ENCODE measurements at places on chromosomes 16 and 17.

DNA sequence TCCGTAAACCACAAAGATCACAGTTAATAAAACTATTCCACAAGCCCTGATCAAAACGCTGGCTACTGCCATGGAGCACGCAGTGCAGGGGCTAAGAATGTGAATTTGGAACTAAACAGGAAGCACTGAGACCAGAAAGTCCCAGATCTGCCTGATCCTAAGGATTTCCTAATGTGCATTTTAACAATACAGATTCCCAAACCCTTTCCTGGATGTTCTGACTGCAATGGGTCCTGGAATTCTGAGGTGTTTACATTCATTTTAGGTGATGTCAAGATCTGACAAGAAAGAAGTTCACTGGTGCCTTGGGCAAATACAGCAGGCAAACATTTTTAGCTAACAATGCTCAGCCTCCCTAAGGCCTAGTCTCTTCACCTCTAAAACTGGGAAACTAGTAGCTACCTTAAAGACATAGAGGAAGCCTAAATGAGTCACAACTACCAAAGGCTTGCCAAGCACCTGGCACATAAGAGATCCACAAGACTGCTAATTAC is 10.3 kb downstream of the NSMCE1 start:
- peak; percentile 29 for DNase-seq

DNA sequence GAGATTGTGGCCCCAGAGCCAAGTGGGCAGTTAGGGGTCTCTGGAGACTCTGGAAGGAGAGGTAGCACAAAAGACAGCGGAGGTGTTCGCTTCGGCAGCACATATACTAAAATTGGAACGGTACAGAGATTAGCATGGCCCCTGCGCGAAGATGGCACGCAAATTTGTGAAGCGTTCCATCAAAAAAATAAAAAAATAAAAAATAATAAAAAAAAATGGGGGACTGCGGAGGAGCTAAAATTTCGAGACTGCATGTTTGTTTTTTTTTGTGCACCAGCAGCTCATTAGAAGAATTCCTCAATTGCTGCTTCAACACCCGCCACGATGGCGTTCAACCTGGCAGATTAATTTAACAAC is 39.1 kb downstream of the IGF2BP1 start:
- no peak for DNase-seq

GRCh38 chr17:70067134-70067533 is 7.9 kb upstream of the KCNJ16 start:
- DNase-seq, result no peak

DNA sequence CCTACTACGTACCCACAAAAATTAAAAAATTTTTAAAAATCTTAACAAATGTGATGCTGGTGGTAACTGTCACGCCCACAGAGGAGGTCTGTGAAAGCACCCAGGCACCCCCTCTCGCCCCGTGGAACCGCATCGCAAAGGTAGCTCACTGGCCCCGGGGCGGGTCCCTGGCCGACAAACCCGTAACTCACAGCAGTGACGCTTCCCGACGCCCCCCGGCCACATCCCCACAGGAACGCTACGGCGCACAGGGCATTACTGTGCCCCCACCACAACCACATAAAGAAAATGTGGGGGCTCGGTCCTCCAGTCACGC is 366 bp downstream of the ANKS3 start:
- DNase-seq, result peak; percentile 40

GRCh38 chr17:2792366-2793169 is 3.7 kb upstream of the RAP1GAP2 start:
- peak; percentile 34 for DNase-seq

DNA sequence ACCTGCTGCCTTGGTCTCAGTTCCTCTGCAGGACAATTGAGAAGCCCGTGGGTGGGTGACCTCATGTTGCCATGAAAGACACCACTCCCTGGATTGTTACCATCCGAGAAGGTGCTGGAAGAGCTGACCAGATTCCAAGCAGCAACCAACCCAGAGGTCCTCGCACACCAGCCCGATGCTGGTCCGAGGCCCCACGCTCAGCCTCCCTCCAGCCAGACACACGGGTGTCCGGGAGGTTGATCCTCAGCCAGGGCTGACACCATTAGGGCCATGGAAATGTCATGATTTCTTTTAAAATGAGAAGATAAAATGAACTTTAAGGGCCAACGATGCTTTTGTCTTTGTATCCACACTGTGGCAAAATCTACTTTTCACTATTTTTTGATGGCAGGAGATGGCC is 242.3 kb downstream of the RBFOX3 start:
- DNase-seq, result no peak

GRCh38 chr16:1223355-1224214 is 1.5 kb downstream of the TPSG1 start:
- DNase-seq, result no peak

DNA sequence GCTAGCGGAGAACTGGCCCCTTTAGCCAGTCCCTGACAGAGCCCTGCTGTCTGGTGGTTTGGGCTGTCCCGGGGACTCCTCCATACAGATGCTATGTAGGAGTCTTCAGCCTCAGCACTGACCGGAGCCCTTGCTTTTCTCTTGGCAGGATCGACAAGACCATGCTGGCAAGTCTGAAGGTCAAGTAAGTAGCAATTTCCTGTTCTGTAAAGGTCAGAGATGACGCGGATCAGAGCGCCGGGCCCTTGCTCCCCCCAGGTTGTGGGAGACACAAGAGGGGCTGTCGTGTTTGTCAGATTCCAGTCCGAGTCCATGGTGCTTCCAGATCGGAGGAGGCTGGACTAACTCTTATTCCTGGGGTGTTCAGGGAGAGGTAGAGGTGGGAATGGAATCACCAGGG is 4.1 kb downstream of the RAP1GAP2 start:
- no peak for DNase-seq

- DNase-seq, result no peak
Observed at GRCh38 chr17:50471009-50471905, 2.6 kb upstream of the CHAD start.

DNA sequence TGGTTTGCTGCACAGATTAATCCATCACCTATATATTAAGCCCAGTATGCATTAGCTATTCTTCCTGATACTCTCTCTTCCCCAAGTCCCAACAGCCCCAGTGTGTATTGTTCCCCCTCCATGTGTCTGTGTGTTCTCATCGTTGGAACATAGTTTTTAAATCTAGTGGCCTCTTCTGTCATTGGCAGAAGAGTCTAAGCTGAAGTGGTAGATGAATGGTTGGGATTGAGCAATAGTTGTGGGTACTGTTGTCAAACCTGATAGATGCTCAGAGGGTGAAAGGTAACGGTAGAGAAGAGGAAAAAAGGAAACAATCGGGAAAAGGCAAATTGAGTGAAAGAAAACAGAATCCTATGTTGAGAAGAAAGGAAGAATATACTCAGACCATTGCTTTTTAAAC is 29.9 kb downstream of the MAP3K3 start:
- no peak for DNase-seq

- no peak for DNase-seq
Observed at GRCh38 chr17:77145224-77145611, 4.4 kb downstream of the SEC14L1 start.

GRCh38 chr17:11309033-11309432 is 68.0 kb downstream of the SHISA6 start:
- no peak for DNase-seq

DNA sequence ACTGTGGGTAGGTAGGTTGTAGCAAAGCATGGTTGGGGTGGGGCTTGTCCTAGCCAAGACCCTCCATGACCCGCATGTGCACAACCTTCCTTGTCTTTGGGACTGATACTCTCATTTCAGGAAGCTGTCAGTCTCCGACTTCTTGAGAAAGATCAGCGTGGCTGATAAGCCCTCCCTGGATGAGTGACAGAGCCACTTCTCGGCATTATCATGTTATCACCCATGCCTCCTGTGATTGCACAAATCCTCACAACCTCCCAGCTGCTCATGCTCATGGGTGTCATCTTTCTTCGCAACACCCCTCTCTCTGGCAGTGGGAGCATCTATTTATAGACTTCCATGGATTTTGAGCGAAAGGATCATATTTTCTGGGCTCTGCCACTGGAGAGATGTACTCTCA is 314.2 kb downstream of the FOXL1 start:
- no peak for DNase-seq

GRCh38 chr16:14088155-14088753 is 17.1 kb downstream of the MRTFB start:
- DNase-seq, result no peak

DNA sequence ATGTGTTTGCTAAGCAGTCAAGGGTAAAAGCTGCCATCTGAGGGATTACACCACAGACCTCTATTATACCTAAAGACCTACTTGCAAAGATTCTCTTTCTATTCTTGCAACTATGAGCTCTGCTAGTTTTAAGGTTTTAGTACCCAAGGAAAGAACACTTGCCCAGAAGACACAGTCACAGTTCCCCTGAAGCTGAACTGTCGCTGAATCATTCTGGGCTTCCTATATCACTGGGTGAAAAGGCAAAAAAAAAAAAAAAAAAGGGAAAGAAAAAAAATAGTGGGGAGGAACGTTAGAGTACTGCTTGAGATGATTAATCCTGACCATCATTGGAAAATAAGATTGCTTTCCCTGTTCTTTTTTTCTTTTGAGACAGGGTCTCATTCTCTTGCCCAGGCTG is 37.9 kb downstream of the LYRM1 start:
- no peak for DNase-seq

- DNase-seq, result no peak
Observed at GRCh38 chr17:36943250-36944191, 5.2 kb upstream of the AATF start.

- DNase-seq, result no peak
Observed at GRCh38 chr17:2801841-2802240, 5.6 kb downstream of the RAP1GAP2 start.

GRCh38 chr17:1496869-1497268 is 4.4 kb upstream of the MYO1C start:
- DNase-seq, result no peak

GRCh38 chr17:44556832-44557606 is at the start of gene FZD2:
Gene FZD2, plus strand, starts transcription at chr17:44557484. Its CDS starts 205 bp downstream, at chr17:44557689.
- DNase-seq, result peak; percentile 37

Data from CD4-positive, alpha-beta T cell treated with Interleukin-6 for 4 hours (primary cell).